ENCODE measurements at places on chromosomes 7 and 10. TPM values are rescaled to one million over a fixed set of nuclear protein-coding genes. Genes with fewer than 3 reads are reported as not detected.

MORN4 gene
- 3.9 TPM for total RNA-seq

PHKG1 gene
- 0.27 TPM for total RNA-seq

GIMAP6 gene
- 156 TPM for total RNA-seq

CAV1 gene
- 1,517 TPM for total RNA-seq

KCNMA1 gene
- total RNA-seq: 1.1 TPM

TRIP6 gene
- 58.2 TPM for total RNA-seq

PLEKHS1 gene
- total RNA-seq: not detected

CDNF gene
- total RNA-seq: 0.65 TPM

PRSS1 gene
- total RNA-seq: not detected

C10orf143 gene
- 0.57 TPM for total RNA-seq

SFTPA2 gene
- not detected for total RNA-seq

PCLO gene
- 0.72 TPM for total RNA-seq

All from thoracic aorta endothelial cell (primary cell).